ENCODE measurements at places on chromosomes 6 and 20.

GRCh38 chr20:19690462-19690861, 67.6 kb upstream of the RIN2 start:
- no peak for DNase-seq

DNA sequence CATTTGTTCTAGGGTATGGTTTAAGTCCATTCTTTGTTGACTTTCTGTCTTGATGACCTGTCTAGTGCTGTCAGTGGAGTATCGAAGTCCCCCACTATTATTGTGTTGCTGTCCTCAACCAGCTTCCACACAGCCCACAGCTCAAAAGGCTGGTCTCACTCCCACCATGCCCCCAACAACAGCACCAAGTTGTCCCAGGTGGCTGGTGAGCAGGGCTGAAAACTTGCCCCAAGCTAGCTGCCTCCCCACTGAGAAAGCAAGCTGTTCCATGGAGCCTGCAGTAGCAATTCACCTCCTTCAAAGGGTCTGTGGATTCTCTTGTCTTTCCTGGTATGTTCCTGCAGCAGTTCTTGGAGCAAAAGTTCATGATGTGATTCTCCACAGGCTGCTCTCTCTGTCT, 221.0 kb downstream of the SYNDIG1 start:
- no peak for DNase-seq

GRCh38 chr6:62998022-62998421, 213.2 kb upstream of the FKBP1C start:
- DNase-seq, result no peak

GRCh38 chr6:158767709-158768108, 51.5 kb downstream of the EZR start:
- DNase-seq, result no peak
